Activated CD8-positive, alpha-beta memory T cell treated with anti-CD3 and anti-CD28 coated beads for 1 hour (primary cell): ENCODE measurements at places on chromosomes 4 and X.

DNA sequence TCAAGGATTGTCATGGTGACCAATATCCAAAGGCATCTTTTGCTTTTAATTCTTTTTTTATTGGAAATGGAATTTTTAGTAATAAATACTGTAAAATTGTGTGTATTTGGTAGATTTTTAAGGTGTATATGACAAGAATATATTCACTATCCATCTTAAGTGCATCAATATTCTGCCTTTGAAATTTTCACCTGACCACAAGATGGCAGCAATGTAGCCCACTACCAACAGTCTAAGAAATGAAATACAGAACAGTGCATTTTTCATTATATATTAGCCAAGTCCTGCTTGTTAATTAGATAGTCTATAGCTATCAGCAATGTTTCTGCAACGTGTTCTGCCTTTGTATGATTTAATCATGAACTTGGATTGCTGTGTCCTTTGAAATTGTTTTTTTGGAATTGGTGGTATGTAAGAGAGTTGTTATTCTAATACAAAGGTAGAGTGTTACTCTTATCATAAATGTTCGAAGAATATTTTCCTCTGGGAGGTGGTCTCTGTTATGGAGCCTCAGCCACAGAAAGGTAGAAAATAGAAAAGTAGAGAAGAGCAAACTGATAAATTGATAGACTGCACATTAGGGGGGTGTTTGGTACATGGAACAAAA is 38.2 kb downstream of the HPGDS start:
- DNase-seq = no peak

- DNase-seq = no peak
Observed at GRCh38 chr4:72901553-72901952, 168.0 kb downstream of the COX18 start.

GRCh38 chrX:148540114-148540513 is 39.7 kb downstream of the AFF2 start:
- no peak for DNase-seq

GRCh38 chr4:15436513-15436912 is 8.7 kb downstream of the C1QTNF7 start:
- DNase-seq = no peak

- DNase-seq = no peak
Observed at GRCh38 chrX:102599951-102600579, 750 bp downstream of the ARMCX5 start.

DNA sequence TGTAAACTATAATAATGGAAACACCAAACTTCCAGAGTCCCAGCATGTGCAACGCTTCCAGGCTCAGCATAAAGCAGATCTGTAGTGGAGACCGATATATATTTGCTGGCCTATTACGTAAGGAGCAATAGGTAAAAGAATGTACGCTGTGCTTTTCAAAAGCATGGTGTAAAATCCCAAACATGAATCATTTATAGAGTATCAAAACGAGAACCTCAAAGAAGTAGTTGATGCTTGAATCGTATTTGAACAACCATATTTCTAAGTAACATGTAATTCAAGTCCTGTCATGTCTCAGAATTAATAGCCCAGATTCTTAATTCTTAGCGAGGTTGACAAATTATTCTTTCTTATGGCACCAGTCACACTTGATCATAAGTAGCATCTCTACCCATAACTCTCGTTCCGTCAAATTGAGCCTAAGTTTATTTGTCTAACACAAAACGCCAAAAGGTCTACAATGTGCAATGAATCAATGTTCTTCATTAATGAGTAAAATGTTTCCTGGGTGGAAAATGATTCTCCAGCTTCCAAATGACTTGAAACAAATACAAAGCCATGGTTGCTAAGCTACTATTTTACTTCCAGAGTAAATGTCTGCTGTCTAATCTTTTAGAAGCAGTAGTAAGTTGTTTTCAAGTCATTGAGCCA is 811.5 kb upstream of the FRG1 start:
- no peak for DNase-seq

- DNase-seq = no peak
Observed at GRCh38 chr4:152024881-152025280, 264.1 kb upstream of the GATB start.

GRCh38 chrX:101062176-101062575 is 10.3 kb upstream of the TRMT2B start:
- DNase-seq = no peak

DNA sequence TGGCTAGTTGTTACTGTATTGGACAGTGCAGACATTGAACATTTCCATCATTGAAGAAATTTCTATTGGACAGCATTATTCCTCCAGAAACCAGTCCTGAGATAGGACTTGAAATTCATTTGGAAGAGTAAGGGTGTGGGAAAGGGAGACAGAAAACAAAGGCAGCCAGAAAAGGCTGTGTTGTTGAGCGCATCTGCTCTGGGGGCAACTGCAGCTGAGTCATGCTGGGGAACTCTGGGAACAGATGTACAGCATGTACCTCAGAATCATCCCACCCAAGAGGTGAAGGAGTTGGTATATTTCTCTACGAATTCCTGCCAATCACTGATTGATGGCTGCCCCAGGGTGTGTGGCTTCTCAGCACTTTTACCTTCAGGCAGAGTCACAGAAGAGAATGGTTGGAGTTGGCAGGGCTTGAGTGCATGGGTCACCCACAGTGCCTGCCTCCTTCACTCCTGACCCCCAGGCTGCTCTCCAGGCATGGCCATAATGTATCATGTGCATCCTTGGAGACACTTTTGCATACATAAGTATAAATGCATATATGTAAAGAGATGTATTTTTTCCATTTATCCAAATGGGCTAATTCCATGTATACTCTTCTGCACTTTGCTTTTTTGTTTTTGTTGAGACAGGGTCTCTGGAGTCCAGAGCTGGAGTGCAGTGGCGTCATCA is 39.4 kb downstream of the GEMIN8 start:
- no peak for DNase-seq

- DNase-seq = no peak
Observed at GRCh38 chr4:14719053-14719452, 283.2 kb upstream of the CPEB2 start.

- DNase-seq = no peak
Observed at GRCh38 chrX:136019226-136019625, 34.0 kb downstream of the SLC9A6 start.

GRCh38 chr4:181592221-181592745 is 650.9 kb upstream of the TENM3 start:
- DNase-seq = no peak

DNA sequence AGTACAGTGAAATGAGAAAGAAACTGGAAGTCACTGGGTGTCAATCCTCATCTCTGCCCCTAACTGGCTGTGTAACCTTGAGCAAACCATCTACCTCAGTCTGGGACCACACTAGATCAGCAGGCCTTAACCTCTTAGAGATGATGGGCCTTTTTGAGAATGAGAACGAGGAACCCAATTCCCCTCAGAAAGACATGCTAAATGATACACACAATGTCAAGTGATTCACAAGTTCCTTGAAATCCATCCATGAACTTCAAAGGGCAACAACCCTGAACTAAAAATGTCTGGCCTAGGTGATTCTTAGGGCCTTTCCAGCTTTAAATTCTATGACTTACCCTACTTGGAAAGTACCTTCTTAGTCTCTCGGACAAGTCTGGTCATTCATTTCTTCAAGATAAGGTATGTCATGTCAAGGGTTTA is 47.4 kb downstream of the ACSL4 start:
- DNase-seq = no peak

DNA sequence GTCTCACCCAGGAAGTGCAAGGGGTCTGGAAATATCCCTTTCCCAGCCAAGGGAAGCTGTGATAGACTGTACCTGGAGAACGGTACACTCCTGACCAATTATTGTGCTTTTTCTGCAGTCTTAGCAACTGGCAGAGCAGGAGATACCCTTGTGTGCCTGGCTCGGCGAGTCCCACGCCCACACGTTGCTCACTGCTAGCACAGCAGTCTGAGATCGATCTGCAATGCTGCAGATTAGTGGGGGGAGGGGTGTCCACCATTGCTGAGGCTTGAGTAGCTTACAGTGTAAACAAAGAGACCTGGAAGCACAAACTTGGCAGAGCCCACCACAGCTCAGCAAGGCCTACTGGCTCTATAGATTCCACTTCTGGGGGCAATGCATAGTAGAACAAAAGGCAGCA is 138.5 kb downstream of the CHRDL1 start:
- DNase-seq = no peak

GRCh38 chr4:24144381-24144780 is 254.5 kb upstream of the PPARGC1A start:
- DNase-seq = no peak
